ENCODE measurements at places on chromosomes 7 and 10. TPM values are rescaled to one million over a fixed set of nuclear protein-coding genes. Genes with fewer than 3 reads are reported as not detected.
A peak's percentile ranks its signal among the peaks of the same experiment; 100 is the strongest.

Gene TAS2R41
- total RNA-seq, result not detected

Gene HOXA9
- not detected for total RNA-seq

- H3K4me1 ChIP-seq, result no peaks in the 10 kb centered on the region
- DNase-seq, result no peak
- H3K27me3 ChIP-seq, result no peaks in the 10 kb centered on the region
These were observed 14.7 kb downstream of the TMEM60 start for GRCh38 chr7:77783545-77783944.

GRCh38 chr7:150979713-150980390, 1.7 kb upstream of the KCNH2 start:
- no peak overlapping the region for H3K4me3 ChIP-seq
- H3K27me3 ChIP-seq, result peaks cover 29% of the 10 kb centered on the region
- no peaks in the 10 kb centered on the region for H3K36me3 ChIP-seq
- no peak overlapping the region for H3K27ac ChIP-seq

DNA sequence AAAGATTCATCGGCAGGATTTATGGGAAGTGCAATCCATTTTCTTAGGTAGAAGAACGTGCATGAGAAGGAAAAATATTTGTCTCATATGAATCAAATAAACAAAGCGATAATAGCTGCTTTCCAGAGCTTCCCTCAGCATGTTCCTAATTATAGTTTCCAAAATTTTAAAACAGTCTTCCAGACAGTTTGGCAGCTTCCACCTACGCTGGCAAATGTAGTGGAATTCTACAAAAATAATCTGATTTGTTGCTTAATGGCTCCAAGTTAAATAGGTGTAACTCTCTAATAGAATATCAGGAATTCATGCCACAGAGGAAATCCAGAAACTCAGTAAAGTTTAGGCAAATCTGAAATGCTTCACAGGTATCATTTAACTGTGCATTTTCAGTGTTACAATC, 23.3 kb upstream of the AGBL3 start:
- H3K4me3 ChIP-seq, result no peak overlapping the region
- no peak for DNase-seq
- no peaks in the 10 kb centered on the region for H3K36me3 ChIP-seq
- peaks cover 30% of the 10 kb centered on the region for H3K27me3 ChIP-seq
- H3K4me1 ChIP-seq, result no peaks in the 10 kb centered on the region
- H3K27ac ChIP-seq, result no peak overlapping the region

DNA sequence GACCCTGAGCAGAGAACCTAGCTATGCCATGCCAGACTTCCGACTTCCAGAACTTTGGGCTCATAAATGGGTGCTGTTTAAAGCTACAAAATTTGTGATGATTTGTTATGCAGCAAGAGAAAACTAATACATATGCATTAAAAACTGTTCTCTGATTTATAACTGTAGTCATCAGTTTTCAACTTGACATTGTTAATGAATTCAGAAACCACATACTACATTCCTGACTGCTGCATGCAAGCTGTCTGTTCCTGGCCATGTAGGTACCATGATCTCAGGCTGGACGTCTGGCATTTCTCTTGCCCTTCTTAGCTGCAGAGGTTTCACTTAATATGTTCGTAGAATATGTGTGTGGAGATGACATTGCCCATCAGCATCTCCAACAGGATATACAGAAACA, 28.4 kb downstream of the MKX start:
- H3K27me3 ChIP-seq, result no peaks in the 10 kb centered on the region
- no peak for DNase-seq
- no peaks in the 10 kb centered on the region for H3K4me1 ChIP-seq
- H3K36me3 ChIP-seq, result no peaks in the 10 kb centered on the region

DNA sequence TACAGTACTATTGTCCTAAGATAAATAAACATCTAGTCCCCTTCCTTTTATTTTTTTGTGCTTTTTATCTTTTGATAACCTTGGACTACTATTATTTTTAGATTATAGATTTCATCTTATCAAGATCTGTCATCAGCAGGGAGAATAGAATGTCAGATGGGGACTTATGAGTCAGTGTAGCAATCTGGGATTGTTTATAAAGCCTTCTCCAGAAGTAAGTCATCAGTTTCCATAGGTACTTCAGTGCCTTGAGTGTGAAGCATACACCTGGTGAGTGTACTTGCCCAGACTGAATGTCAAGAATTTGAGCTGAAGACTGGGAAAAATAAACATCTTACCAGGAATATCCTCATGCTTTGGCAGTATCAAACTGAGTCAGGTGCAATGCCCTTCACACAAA, 2.1 kb downstream of the CASD1 start:
- H3K4me3 ChIP-seq, result no peak overlapping the region
- no peak overlapping the region for H3K27ac ChIP-seq
- no peaks in the 10 kb centered on the region for H3K36me3 ChIP-seq
- no peak for DNase-seq
- H3K27me3 ChIP-seq, result no peaks in the 10 kb centered on the region

DNA sequence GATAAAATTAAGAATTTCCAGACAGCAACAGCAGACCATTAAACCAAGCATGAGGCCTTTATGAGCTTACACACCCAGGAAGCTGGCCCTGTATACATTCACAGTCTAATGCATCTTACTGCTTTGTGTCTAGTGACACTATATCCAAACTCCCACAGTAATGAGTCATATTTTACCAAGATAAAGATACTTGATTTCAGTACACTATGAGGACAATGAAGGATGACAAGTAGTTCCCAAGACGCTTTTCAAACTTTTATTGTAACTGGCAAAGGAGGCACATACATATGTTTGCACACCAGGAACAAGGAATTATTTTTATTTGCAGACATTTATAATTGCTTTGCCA, 148.0 kb downstream of the TSPAN12 start:
- no peaks in the 10 kb centered on the region for H3K27me3 ChIP-seq
- H3K36me3 ChIP-seq, result no peaks in the 10 kb centered on the region
- H3K4me1 ChIP-seq, result no peaks in the 10 kb centered on the region
- no peak overlapping the region for H3K27ac ChIP-seq
- H3K4me3 ChIP-seq, result no peak overlapping the region
- DNase-seq, result no peak

GRCh38 chr7:151592868-151593486, 73.3 kb upstream of the RHEB start:
- no peaks in the 10 kb centered on the region for H3K4me1 ChIP-seq
- no peak overlapping the region for H3K4me3 ChIP-seq
- no peaks in the 10 kb centered on the region for H3K36me3 ChIP-seq
- H3K27ac ChIP-seq, result no peak overlapping the region
- peaks cover 60% of the 10 kb centered on the region for H3K27me3 ChIP-seq
- DNase-seq, result no peak

DNA sequence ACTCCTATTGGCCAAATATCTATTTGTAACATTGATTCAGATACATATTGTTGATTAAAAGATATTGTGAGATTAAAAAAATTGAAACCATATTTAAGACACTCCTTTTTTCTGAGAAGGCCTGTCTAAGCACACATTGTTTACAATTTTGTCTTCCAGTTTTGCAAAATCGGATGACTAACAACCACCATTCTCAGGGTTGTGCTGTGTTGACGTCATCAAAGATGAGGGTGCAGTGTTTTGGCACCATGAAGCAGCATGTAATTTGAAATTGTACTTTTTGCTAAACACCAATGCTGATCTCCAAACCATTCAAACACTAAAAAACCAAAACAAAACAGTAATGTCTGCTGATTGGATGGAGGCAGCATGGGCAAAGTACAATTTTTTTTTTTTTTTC, 7.4 kb downstream of the CREB5 start:
- no peaks in the 10 kb centered on the region for H3K4me1 ChIP-seq
- H3K36me3 ChIP-seq, result no peaks in the 10 kb centered on the region
- H3K4me3 ChIP-seq, result no peak overlapping the region

- no peak for DNase-seq
- H3K4me1 ChIP-seq, result peaks cover 42% of the 10 kb centered on the region
- no peak overlapping the region for H3K27ac ChIP-seq
- H3K4me3 ChIP-seq, result no peak overlapping the region
- H3K27me3 ChIP-seq, result no peaks in the 10 kb centered on the region
These were observed 10.9 kb upstream of the MAP3K8 start for GRCh38 chr10:30422981-30423654.

DNA sequence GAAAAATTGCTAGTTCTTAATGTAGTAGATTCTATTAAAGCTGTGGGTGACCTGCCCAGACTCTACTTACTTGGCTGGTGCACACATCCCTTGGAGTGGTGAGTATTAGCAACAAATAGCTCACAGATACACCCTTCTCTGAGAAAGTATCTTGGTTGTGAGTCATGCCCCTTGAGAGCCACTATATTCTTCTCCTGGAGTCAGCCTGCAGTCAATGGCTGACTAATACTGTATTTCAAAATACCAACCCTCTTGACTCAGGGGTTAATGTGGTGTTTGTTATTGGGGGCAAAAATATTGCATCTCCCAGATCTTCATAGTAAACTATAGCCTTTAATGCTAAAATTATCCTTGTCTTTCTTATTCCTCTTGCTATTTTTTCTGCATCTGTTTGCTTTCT, 354.9 kb downstream of the BMPER start:
- DNase-seq, result no peak
- H3K36me3 ChIP-seq, result no peaks in the 10 kb centered on the region
- H3K27me3 ChIP-seq, result no peaks in the 10 kb centered on the region
- H3K4me1 ChIP-seq, result no peaks in the 10 kb centered on the region
- H3K4me3 ChIP-seq, result no peak overlapping the region

DNA sequence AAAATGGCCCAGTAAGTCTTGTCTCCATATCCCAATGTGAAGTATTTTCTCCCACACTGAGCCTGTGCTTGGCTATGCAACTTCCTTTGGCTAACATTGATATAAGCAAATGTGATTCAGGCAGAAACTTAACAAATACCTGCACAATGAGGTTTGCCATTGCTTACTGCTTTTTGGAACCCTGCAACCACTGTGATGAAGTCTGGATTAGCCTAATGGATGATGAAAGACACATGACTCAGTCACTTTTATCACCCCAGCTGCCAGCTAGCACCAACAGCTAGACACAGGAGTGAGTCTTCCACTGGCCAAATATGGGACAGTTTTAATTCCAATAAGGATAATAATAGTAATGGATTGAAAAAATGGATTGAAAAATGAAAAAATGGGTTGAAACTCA, 854.5 kb downstream of the GRM8 start:
- DNase-seq, result no peak
- no peaks in the 10 kb centered on the region for H3K27me3 ChIP-seq
- H3K4me3 ChIP-seq, result no peak overlapping the region
- H3K36me3 ChIP-seq, result no peaks in the 10 kb centered on the region
- no peak overlapping the region for H3K27ac ChIP-seq

GRCh38 chr7:91759205-91759863, 121.2 kb downstream of the MTERF1 start:
- no peaks in the 10 kb centered on the region for H3K4me1 ChIP-seq
- H3K36me3 ChIP-seq, result no peaks in the 10 kb centered on the region
- H3K4me3 ChIP-seq, result no peak overlapping the region
- DNase-seq, result no peak
- H3K27me3 ChIP-seq, result no peaks in the 10 kb centered on the region

- no peak overlapping the region for H3K27ac ChIP-seq
- H3K4me3 ChIP-seq, result no peak overlapping the region
- H3K36me3 ChIP-seq, result no peaks in the 10 kb centered on the region
- H3K4me1 ChIP-seq, result peaks cover 4% of the 10 kb centered on the region
These were observed 11.0 kb downstream of the RASGEF1A start for GRCh38 chr10:43255634-43256431.

DNA sequence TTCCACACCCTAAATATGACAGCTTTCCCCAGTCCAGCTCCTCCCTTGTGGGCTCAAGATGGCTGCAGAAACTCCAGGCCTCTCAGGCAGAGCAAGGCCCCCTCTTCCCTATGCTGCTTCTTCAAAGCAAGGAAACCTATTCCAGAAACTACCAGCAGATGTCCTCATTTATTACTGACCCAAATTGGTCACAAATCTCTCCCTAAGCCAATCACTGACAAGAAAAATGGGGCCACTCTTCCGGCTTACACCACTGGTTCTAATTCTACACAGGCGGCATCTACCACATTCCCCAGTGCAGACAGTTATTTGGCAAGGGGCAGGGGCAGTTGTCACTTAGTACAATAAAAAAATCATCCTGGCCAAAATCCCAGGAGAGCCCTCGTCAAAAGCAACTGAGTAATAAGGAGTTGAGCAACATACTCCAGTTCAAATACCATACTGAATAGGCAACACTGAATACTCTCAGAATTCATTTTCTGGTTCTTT, 150.4 kb downstream of the SFMBT2 start:
- H3K27ac ChIP-seq, result no peak overlapping the region
- no peak overlapping the region for H3K4me3 ChIP-seq
- DNase-seq, result peak; percentile 75
- H3K27me3 ChIP-seq, result no peaks in the 10 kb centered on the region
- H3K36me3 ChIP-seq, result 0 out of 3 replicates have a peak, but pooled peaks cover 3% of the 10 kb centered on the region

DNA sequence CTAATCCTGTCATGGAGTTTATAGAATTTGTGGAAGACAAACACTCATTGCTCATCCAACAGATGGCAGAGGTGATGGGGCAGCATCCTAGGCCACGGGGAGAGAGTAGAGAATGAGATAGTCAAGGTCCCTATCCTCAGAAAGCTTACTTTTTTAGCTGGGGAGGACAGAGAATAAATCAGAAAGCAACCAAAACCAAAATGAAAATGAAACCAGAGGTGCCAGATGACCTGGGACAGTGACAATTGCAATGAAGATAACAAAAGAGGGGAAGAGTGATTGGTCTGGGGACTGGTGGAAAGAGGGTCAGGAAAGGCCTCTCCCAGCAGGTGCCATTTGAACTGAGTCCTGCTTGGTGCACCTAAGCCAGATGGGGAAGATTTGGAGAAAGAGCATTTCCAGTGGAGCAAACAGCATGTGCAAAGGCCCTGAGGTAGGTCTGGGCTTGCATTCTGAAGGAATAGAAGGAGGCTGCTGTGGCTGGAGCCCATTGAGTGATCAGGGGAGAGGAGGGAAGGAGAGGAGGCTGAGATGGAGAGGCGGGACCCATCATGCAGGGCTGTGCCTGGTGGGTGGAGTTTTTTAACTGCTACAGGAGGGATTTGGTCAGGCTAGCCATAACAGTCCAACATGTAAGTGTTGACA, 164.1 kb downstream of the RPS24 start:
- H3K27me3 ChIP-seq, result peaks cover 22% of the 10 kb centered on the region
- no peak overlapping the region for H3K27ac ChIP-seq
- H3K36me3 ChIP-seq, result no peaks in the 10 kb centered on the region

DNA sequence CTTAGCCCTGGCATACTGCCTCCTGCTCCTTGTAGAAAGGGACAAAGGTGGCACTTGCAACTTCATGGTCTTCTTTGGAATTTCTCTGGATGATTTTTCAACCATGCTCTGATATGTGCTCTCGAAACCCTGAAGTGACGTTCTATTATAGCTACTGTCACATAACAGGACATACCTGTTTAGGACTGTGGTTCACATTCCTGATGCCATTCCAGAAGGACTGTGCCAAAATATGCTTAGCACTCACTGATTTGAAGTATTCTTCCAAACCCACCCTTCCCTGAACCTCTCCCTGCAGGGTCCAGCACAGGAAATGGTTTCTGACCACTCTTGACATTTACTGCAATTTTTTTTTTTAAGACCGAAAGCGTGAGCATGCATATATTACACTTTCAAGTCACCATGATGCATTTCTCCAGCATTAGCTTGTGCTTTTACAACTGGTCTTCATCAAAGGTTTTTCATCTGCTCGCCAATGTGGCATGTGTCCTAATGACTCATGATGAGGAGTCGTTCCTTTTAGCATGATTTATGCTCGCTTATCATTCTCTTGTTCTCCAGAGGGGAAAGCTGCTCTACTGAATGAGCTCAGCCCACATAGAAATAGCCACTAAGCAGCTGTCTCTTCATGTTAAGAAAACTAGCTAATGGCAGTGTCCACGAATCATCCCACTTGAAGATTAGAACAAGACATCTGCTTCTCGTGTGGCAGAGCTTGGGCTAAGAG, 135.2 kb downstream of the ADAM12 start:
- DNase-seq, result no peak
- H3K4me3 ChIP-seq, result no peak overlapping the region
- no peaks in the 10 kb centered on the region for H3K27me3 ChIP-seq
- peaks cover 3% of the 10 kb centered on the region for H3K4me1 ChIP-seq
- H3K27ac ChIP-seq, result no peak overlapping the region
